ENCODE measurements at places on chromosomes 12 and 14.

GRCh38 chr14:55097881-55098560, 31.0 kb upstream of the LGALS3 start:
- DNase-seq = no peak

GRCh38 chr12:6784296-6784695, 5.0 kb upstream of the CD4 start:
- DNase-seq = no peak

GRCh38 chr14:93009471-93010129, 86.7 kb downstream of the CHGA start:
- no peak for DNase-seq

GRCh38 chr14:76941544-76941943, 87.0 kb downstream of the IRF2BPL start:
- DNase-seq = no peak

- no peak for DNase-seq
Measured at GRCh38 chr12:78035901-78036606, 205.4 kb downstream of the NAV3 start.

DNA sequence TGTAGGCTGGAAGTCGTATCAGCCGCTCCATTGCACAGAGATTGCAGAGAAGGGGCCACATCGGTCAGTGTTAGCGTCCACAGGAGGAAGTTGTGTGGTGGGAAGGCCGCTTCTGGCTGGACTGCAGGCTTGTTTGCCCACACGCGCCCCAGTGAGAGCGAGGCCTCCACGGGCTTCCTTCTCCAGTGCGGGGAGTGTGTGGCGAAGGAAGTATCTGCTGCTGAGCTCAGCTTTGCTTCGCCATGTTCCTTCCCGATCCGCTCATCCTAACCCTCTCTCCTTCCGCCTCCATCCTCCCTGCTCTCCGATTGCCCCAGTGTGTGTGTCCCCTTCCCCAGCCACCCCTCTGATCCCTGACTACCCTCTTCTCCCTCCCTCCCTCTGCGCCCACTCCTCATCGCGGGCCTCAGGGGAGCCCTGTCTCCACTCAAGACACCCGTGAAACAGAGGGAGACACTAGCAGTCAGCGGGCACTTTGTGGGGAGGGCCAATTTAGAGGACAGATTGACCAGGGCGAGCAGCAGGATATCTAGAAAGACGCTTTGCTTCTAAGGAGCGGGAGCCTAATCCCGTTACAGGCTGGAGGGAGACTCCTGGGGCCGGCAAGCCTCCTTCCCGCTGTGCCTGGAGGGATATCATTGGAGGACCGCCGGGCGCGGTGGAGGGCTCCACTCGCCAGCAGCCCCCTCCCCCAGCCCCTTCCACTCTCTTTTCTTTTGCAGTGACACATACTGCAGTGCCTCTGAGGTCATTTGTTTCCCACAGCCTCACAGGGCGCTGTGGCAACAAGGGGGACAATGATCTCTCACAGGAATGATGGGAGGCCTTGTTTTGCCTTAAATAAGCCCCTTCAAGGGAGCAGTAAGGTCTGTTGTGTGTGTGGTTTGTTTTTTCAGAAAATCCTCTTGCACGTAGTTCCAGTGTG, 428.8 kb downstream of the ZFP36L1 start:
- DNase-seq = no peak

DNA sequence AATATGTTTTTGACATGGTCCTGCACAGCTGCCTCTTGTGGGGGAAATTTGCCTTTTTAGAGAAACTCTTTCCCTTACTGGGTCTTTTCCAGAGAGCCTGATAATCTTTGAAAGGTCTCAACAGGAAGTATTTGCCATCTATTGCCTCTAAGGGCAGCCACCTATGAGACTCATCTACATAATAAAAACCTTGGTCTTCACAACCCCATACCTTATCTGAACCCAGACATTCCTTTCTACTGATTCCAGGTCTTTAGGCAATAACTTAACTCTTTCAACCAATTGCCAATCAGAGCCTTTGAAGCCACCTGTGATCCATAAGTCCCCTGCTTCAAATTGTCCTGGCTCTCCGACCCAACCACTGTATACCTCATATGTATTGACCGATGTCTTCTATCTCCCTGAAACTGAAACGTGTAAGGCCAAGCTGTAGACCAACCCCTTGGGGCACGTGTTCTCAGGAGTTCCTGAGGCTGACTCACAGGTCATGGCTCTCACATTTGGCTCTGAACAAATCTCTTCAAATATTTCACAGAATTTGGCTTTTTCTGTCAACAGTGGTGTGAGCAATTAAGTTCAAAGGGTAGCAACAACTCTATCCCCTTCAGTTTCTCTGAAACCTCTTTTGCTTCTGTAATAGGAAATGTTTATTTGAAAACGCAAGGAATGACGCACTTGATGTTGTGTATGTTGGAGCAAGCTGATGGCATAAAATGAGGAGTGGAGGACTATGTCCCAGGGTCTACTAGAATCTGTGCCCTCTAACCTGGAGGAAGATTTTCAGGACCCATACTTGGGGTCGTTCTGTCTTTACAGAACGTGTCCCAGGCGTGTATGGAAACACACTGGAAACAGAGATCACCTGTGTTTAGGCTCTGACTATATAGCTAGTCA, 49.2 kb upstream of the EIF5 start:
- DNase-seq = no peak

GRCh38 chr14:103395244-103395643, 10.0 kb downstream of the MARK3 start:
- no peak for DNase-seq

GRCh38 chr12:125129591-125130255, 64.5 kb downstream of the AACS start:
- DNase-seq = no peak

GRCh38 chr12:4246116-4246515, 27.4 kb upstream of the CCND2 start:
- DNase-seq = no peak

- DNase-seq = no peak
Measured at GRCh38 chr14:24721775-24722174, 87.8 kb upstream of the GZMB start.

DNA sequence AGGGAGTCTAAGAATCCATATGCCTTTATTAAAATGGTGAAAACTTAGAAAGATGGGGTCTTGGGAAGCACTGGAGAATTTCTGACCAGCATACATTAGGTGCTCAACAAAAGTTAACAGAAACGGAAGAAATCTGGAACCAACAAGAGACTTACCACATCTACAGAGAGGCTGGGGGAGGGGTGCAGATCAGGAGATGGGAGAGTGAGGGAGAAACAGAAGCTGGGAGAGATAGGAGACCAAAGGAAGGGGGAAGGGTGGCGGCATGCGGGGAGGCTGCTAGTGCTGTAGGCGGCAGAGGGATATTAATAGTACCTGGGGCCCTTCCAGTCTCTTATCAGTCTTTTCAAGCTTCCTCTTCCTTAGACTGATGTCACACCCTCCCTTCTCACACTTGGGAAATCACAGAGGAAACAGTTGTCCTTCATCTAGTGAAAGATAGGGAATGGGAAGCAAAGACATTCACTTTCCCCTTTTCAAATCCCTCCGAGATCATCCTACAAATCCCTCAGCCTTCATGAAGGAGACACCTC, 18.1 kb downstream of the ZBTB39 start:
- DNase-seq = no peak

- DNase-seq = no peak
Measured at GRCh38 chr14:60925286-60925685, 55.6 kb downstream of the TRMT5 start.

- DNase-seq = no peak
Measured at GRCh38 chr12:85765453-85765869, 70.7 kb downstream of the RASSF9 start.

DNA sequence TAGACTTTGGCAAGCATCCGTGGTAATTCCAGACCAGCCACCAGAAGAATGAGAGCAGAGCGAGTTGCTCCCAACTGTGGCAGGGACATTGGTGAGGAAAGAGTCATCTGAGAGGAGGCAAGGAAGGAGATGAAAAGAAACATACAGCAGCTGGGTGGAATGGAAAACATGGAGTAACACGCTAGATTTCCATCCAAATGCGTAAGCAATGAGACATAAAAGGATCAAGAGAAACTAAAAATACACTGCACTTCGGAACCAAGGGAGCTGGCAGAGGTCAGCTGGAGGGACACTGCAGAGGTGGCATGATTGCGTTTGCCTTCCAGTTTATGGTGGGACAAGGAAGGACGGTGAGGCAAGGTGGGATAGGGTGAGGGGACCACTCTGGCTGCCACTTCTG, 82.9 kb downstream of the DDX51 start:
- no peak for DNase-seq

DNA sequence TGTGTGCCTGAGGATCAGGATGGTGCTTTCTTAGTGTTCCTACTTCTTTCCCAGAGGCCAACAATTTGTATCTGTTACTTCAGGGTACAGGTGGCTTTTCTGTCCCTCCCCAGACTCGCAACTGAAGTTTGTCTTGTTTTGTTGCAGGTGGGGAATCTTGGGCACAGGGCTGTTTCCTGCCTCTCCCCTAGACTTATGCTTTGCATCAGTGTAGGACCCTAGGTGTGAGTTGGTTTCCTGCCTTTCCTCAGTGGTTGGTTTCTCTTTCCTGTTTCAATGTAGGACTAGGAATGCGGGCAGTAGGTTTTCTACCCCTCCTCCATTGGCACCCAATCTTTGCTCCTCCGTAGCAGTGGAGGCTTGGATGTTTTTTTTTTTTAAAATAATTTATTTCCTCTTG, 87.0 kb downstream of the TRMT5 start:
- no peak for DNase-seq

DNA sequence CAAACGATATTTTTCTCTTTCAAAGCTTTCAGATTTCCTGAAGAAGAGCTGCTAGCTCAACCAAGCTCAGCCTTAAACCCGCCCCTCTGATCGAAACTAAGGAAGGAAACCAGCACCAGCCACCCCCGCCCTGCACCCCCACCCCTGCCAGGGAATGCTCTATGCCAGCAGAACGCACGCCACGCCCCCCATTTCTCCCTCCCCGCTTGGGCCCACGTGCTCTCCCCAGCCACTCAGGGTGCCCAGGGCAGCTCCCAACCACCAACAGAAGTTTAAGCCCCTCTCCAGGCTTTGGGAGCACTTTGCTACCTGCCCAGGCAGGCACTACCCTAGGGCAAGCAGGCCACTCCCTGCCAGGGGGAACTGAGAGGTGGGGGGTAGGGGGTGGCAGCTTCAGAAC, 18.8 kb upstream of the KRT78 start:
- DNase-seq = no peak

DNA sequence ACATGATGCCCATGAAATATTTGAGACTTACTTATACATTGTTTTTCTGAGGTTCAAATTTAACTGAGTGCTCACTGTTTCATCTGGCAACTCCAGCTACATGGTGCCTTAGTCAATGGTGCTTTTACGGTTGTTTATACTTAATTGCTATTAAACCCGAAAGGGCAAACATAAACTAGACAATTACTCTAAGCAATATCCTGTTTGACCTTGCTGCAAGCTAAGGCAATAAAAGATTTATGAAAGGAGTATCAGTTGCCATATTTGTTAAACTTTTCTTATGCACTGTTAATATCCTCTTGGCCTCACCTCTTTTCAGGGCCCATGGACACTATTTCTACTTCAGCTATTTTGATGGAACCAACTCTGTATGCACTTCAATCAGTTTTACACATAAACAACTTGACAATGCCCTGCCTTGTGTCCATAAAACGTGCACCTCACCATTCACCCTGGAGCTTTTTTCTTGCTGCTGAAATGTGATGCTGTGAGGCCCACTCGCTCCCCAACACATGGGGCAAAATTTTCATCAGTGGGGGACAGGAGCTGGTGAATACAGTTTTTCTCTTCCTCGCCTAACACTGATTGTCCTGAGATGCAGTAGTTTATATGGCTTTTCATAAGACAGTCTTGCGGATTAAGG, 64.1 kb upstream of the HIF1A start:
- no peak for DNase-seq

- no peak for DNase-seq
Measured at GRCh38 chr12:29547151-29547632, 49.7 kb upstream of the OVCH1 start.

- DNase-seq = no peak
Measured at GRCh38 chr12:52672321-52672933, 7.8 kb downstream of the KRT1 start.
